Esophagus muscularis mucosa (tissue), 4 donors: ENCODE measurements at places on chromosomes 3 and 15. TPM values are rescaled to one million over a fixed set of nuclear protein-coding genes. Genes with fewer than 3 reads are reported as not detected.

GRCh38 chr3:29933802-29934490 lies 653.1 kb downstream of the RBMS3 start:
- H3K4me3 ChIP-seq, result no peak overlapping the region
- H3K4me1 ChIP-seq, result peaks cover 6% of the 10 kb centered on the region
- DNase-seq, result no peak
- H3K27ac ChIP-seq, result no peak overlapping the region
- peaks cover 6% of the 10 kb centered on the region for H3K36me3 ChIP-seq

- H3K36me3 ChIP-seq, result no peaks in the 10 kb centered on the region
- H3K27ac ChIP-seq, result no peak overlapping the region
- H3K4me3 ChIP-seq, result no peak overlapping the region
- no peaks in the 10 kb centered on the region for H3K27me3 ChIP-seq
- DNase-seq, result no peak
Measured at GRCh38 chr15:62993066-62993465, 49.5 kb upstream of the TPM1 start.

- peaks cover 27% of the 10 kb centered on the region for H3K4me1 ChIP-seq
- H3K4me3 ChIP-seq, result no peak overlapping the region
- no peaks in the 10 kb centered on the region for H3K36me3 ChIP-seq
- no peak for DNase-seq
- H3K27ac ChIP-seq, result no peak overlapping the region
Measured at GRCh38 chr3:42975955-42976354, 3.2 kb upstream of the GASK1A start.

GRCh38 chr15:64011736-64012135 lies 34.5 kb downstream of the DAPK2 start:
- no peaks in the 10 kb centered on the region for H3K36me3 ChIP-seq
- no peak overlapping the region for H3K4me3 ChIP-seq
- H3K27me3 ChIP-seq, result no peaks in the 10 kb centered on the region
- H3K4me1 ChIP-seq, result peaks cover 6% of the 10 kb centered on the region
- no peak for DNase-seq
- no peak overlapping the region for H3K27ac ChIP-seq

CRYGS gene
- total RNA-seq, result 2.1 TPM

RARRES1 gene
- total RNA-seq, result 24.5 TPM

SNX22 gene
- total RNA-seq, result 0.33 TPM
